Aorta (tissue), 5 donors: ENCODE measurements at places on chromosomes 16 and 17. TPM values are rescaled to one million over a fixed set of nuclear protein-coding genes. Genes with fewer than 3 reads are reported as not detected.

Gene CAMKK1
- total RNA-seq, result 5.1 TPM

Gene CCL7
- not detected for total RNA-seq

Gene ZNF263
- total RNA-seq, result 26.2 TPM

Gene OR1F1
- not detected for total RNA-seq

Gene PPL
- total RNA-seq, result 22.9 TPM

Gene ZNF423
- total RNA-seq, result 12.5 TPM
